ENCODE measurements at places on chromosomes 6 and 20.

DNA sequence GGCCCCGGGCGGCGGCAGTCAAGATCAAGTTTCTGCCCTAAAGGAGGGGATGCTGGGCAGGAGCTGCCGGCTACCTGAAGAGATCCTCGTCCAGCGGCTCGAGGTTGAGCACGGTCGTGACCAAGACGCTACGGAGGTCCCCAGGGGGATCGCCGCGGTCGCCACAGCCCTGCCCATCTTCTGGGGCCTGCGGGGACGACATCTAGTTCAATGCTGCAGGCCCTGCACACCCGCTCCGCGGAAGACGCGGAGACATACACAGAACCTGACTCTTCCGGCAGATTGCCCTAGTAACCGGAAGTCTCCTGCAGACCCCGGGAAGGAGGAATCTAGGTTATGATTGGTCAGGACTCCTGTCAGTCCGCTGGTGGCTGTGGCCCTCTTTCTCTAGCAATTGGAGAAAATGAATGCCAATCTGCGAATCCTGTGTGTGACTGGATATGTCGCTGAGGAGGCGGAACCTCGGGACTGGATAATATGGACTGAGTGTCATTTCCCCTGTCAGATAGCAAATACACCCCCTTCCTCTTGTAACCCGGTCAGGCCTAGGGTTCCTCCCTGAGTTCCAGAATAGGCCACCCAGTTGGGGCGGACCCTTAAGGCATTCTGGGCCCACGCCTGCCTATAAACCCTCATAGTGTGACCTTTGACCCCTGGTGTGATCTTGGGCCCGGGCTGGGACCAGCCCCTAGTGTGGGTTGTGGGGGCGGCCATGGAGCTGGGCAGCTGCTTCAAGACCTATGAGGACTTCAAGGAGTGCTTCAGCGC, at the start of the genes ACOT8 and ZSWIM3:
ACOT8 (minus strand) TSS at position 279 of the 768 bp plus-strand sequence; CDS start at position 202, 77 bp downstream.
ZSWIM3 (plus strand) TSS at position 501 of the 768 bp plus-strand sequence; CDS start at position 713, 212 bp downstream.
- DNase-seq: peak; percentile 98

- no peak for DNase-seq
These were observed 12.9 kb downstream of the BPIFB4 start for GRCh38 chr20:33092361-33092760.

GRCh38 chr6:129252377-129253071, 369.6 kb downstream of the LAMA2 start:
- DNase-seq: no peak

DNA sequence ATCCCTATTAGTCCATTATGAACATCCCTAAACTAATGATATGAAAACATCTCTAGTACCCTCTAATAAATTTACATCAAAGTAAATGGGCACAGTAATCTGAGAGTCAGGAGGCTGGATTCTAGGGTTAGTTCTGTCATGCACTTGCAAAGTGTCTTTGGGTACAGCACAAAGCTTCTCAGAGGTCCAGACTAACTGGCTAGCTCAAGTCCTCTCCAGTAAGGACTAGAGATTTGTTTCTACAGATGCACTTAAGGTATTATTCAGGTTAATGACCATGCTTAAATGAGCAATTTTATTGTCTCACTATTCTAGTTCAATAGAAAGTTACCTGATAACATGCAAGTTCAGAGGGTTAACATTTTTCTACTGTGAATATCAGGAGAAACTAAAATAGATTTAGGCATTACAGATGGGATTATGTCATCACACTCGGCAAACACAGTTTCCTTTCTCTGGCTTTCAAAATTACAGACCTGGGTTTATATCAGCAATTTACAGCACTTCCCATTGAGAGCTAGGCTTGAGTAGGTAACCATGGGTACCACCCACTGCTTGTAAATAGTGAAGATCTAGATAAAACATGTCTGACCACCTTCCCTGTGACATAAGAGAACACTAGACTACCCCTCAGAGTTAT, 402.9 kb upstream of the RUNX2 start:
- no peak for DNase-seq

DNA sequence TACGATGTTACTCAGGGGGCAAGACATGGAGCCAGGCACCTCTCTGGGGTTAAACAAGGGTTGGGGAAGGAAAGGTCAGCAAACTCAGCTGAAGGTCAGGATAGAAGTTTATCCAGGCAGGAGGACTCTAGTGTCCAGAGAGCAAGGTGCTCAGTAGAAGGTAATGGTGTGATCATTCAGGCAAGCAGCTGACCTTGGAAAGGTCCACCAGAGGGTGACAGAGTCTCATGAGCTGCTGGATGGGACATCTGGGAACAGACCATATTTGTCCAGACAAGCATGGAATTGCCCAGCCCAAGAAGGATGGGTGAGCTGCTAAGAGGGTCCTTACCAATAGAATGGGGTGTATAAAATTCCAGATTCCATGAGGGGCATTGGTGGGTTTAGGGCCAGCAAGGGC, 89.5 kb downstream of the MAP3K7 start:
- DNase-seq: no peak
